Sciatic nerve (tissue), 2 donors: ENCODE measurements at places on chromosomes 4 and X.

GRCh38 chr4:16642897-16643296 lies 255.5 kb downstream of the LDB2 start:
- no peak for DNase-seq

DNA sequence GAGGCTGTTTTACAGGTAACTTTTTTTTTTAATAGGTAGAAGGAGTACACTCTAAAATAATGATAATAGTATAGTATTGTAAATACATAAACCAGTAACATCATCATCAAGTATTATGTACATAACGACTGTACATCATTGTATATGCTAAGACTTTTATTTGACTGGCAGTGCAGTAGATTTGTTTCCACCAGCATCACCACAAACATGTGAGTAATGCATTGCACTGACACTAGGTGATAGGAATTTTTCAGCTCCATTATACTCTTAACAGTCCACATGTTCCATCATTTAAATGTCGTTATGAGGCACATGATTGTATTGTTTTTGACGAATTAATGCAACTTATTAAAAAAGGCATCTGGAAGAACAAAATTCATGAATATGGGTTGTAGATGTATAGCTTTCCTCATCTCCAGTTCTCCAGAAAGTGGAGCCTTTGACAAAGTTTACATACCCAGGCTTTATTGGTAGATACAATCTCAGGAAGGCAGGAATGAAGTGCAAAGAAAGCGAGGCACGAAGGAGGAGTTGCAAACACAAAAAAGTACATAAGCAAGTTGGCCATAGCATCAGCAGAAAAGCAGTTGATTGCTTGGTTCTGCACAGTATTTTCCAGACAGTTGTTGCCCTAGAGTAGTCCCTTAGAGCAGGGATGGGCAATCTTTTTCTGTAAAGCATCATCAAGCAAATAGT lies 336.9 kb upstream of the NR3C2 start:
- no peak for DNase-seq

DNA sequence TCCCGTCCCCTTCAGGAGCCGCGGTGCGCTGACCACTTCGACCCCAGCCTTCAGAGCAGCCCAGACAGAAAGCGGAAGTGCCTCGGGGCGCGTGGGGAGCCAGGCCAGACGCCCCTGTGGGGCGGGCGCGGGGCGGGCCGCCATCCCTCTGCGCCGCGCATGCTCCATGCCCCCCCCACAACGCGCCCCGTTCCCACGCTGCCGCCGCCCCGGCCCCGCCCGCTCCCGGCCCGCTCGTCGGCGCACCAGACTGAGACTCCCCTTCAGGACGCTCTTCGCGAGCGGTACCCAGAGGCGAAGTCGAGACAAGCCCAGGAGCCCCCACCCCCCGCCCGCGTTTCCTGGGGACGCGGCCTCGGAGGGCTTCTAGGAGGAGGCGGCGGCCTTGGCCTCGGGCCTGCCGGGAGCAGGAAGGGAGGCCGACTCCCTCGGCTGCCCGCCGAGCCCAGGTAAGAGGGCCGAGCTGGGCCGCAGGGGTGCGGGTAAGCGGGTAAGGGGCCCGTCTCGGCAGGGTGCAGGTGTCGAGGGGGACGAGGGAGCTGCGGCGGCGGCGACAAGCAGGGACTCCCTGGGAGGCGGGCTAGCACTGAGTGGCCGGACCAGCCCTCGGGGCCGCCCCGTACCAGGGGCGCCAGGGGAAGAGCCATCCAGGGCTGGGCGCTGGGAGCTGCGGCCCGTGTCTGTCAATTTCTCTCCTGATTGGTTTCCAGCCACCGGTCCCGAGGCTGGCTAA lies at the start of gene ZFP92:
TSS of gene ZFP92 (plus strand) at position 218 of the 733 bp plus-strand sequence. CDS start 6,851 bp downstream, outside the sequence.
- DNase-seq: no peak

DNA sequence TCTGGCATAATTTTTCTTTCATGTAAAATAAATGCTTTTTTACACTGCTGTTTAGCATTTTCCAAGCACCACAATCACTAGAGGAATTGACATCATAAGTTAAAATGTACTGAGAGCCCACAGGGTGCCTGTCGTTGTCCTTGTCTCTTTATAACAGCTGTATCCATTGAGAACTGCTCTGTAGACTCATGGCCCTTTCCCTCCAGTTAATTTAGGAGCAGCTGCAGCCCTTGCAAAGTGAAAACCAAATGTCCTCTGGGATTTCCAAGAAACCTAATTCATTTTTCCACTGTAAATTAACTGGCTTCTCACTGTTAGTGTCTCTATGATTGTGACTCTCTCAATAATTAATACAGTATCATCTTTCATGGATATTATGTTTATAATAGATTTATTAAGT lies 185.9 kb downstream of the SLC4A4 start:
- no peak for DNase-seq

DNA sequence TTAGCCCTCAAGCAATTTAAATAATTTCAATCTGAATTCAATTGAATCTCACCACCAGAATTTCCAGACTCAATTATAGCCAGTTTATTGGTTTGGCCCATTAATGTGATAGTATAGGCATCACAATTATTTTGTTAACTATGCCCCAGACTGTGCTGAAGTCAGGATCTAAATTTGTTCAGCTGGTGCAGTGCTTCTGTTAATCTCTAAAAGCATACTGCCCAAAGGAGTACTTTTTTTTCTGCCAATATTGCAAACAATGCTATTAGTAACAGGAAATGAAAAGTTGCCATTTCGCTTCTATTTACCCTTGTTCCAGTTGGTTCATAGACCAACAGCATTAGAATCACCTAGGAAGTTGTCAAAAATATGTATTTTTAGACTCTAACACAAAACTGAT lies 171.0 kb downstream of the GPM6A start:
- DNase-seq: no peak

DNA sequence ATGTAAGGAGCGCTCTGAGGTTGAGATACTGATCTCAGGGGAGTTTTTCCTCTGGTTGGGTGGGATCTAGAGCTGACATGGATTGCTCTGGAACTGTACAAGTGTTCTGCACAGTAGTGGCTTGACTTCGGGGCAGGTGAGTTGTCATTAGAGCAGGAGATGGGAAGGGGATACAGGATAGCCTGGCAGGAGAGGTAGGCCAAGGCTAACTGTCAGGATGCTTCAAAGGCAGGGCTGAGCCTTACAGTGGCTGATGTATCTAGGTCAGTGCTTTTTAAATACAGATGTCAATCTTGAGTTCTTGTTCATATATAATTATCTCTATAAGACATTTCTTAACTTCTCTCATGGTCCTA lies 43.5 kb upstream of the RELL1 start:
- DNase-seq: no peak

DNA sequence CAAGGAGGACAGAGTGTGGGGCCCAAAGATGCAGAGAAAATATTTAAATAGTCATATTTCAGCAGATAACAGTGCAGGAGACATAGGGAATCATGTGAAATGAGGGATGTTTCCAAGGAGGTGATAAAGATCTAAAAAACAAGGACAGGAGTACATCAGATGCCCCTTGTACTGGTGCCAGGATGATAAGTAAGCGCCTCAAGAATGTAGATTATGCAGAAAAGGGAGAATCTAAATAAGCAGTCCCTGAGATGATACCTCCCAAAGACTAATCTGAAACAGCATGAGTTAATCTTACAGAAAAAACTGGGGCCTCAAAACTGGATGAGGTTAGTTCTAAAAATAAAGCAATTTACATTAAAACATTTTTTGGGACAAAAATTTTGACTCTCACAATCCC lies 136.1 kb upstream of the WDFY3 start:
- no peak for DNase-seq

- no peak for DNase-seq
Measured at GRCh38 chrX:64395568-64395929, 297 bp upstream of the MTMR8 start.

DNA sequence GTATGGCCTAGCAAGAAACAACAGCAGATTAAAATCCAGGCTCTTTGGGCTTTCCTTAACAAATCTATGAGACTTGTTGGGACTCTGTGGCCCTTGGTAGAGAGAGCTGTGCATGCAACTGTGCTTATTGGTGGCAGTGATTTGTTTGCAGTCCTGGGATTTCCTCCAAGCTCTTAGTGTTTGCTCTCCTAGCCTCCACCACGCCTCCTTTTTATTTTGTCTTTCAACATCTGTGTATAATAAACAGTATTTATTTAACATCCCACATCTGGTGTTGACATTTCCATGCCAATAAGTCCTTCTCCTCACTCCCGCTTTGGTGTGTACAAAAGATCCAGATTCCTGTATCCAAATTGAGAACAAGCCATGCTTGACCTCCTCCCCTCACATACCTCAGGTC lies 3.1 kb downstream of the TNMD start:
- DNase-seq: no peak

DNA sequence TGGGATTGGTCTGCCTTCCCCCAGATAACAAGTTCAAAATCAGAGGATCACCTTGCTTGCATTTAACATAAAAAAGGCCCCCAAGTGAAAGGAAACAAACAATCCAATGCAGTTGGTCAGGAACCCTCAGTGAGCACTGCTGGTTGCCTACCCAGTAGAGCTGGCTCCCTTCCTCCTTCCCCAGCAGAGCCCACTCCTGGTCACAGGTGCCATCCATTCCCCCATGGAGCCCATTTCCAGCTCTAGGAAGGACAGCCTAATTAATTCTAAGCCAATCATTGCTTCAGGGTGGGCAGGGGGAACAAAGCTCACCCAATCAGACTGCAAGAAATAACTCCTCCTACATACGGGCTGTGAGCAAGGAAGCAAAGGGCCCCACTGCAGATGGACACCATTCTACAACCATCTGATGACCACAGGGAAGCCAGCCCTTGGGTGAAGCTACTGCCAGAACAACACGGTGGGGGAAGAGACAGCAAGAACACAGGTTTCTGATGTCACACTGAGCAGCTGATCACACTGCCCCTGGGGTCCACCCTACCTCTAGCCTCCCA lies 86.5 kb downstream of the SH3KBP1 start:
- no peak for DNase-seq

GRCh38 chr4:54094451-54094850 lies 5.5 kb upstream of the GSX2 start:
- DNase-seq: no peak

DNA sequence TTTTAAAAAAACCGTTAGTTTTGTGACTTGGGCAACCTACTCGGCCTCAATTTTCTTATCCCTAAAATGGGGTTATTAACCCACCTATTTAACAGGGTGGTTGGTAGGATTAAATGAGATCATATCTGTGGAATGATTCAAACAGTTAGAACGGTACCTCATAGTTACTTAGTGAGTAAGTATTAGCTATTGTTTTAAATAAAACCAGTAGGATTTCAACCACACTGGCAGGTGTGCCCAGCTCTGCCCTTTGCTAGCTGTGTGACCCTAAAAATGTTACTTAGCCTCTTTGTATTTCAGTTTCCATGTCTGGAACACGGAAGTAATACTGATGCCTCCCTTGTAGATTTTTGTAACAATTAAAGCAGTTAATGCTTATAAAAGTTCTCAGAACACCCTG lies 225.8 kb upstream of the SPRY1 start:
- DNase-seq: no peak

GRCh38 chr4:44425614-44426208 lies 22.9 kb downstream of the KCTD8 start:
- no peak for DNase-seq

DNA sequence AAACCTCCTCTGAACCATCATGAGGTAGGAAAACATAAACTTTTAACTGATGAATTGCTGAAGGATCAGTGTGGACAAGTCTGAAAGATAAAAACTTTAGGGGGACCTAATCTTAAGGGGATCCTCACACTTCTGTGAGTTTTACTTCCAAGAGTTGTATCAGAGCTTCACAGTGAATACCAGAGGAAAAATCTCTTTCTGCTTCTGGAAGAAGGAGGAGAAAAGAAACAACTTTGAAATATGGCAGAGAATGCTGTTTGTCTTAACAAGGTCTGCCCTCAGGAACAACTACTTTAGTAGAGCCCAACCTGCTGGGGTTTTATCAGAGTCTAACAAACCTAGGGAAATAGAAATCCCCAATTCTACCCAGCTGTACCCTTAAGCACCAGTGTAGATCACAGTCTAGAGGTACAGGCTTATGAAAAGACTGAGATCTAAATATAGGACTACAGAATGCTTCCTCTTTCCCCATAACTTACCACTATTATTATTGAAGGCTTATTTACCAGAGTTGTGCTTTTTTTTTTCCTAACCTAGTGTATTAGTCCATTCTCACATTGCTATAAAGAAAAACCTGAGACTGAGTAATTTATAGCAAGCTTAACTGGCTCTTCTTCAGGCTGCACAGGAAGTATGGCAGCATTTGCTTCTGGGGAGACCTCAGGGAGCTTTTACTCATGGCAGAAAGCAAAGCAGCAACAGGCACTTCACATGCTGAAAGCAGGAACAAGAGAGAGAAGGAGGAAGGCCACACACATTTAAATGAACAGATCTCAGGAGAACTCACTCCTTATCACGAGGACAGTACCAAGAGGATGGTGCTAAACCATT lies 167.9 kb downstream of the CAMK2D start:
- no peak for DNase-seq

GRCh38 chr4:136737066-136737465 lies 795.2 kb downstream of the PCDH18 start:
- DNase-seq: no peak

DNA sequence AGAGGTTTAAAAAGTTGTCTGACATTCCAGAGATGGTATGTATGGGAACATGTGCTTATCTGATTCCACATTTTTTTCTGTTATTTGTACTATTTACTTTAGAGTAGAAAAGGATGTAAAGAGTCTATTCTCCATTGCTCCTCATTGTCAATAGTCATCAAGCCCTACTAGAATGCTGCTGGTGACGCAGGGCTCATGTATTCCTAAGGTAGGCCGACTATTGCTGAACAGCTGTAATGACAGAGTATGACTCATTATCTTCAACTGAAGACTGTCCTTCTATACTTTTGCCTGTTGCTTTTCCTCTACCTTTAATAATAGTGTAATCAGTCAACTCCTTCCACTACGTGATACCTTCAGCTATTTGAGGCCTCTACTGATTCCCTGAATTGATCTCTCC lies 509.1 kb upstream of the NR3C2 start:
- DNase-seq: no peak

DNA sequence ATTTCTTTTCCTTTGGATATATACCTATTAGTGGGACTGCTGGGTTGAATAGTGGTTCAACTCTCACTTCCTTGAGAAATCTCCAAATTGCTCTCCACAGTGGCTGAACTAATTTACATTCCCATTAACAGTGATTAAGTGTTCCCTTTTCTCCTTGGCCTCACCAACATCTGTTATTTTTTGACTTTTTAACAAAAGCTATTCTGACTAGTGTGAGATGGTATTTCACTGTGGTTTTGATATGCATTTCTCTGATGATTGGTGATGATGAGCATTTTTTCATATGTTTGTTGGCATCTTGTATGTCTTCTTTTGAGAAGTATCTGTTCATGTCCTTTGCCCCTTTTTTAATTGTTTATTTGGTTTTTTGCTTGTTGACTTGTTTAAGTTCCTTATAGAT lies 413.0 kb downstream of the MAPK10 start:
- DNase-seq: no peak

DNA sequence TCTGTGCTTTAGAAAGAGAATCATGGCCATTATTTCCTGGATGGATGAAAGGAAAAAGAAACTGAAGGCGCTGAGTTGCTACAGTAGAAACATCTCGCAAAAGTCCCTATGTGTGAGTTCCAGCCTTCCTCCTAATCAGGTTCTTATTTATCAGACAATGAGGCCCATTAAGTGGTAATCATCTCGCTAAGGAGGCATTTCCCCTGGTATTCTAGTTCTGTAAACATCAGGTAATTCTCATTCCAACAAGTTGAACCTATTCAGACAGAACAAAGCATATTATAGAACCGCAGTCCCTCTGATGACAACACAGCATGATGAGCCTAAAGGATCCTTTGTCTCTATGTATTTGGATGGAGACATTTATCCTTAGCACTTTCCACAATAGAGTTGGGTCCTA lies 205.7 kb upstream of the MAOA start:
- DNase-seq: no peak
